ENCODE measurements at places on chromosomes 2 and 18. TPM values are rescaled to one million over a fixed set of nuclear protein-coding genes. Genes with fewer than 3 reads are reported as not detected.

PRKAG3 gene
- 0.15 TPM for total RNA-seq

GAREM1 gene
- total RNA-seq, result 14.8 TPM

TEX44 gene
- total RNA-seq, result not detected

NT5C1B gene
- not detected for total RNA-seq

MALL gene
- 8.1 TPM for total RNA-seq

TUBA4B gene
- total RNA-seq, result not detected

IL1RL1 gene
- total RNA-seq, result 1.5 TPM

FAM136A gene
- total RNA-seq, result 26.0 TPM

TRAK2 gene
- 139 TPM for total RNA-seq

SCN9A gene
- 0.71 TPM for total RNA-seq

Measured in right cardiac atrium (tissue), 5 donors.